ENCODE measurements at places on chromosomes 2 and 18.

DNA sequence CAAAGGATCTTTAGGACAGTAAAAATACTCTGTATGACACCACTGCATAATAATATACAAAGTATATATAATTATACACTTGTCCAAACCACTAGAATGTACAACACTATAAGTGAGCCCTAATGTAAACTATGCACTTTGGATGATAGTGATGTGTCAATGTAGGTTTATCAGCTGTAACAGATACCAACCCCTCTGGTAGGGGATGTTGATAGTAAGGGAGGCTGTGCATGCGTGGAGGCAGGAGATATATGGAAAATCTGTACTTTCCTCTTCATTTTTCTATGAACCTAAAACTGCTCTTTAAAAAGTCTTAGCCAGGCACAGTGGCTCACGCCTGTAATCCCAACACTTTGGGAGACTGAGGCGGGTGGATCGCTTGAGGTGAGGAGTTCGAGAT, 37.5 kb upstream of the SP3 start:
- DNase-seq, result no peak

- no peak for DNase-seq
These were observed 41.5 kb upstream of the EPC2 start for GRCh38 chr2:148602885-148603561.

DNA sequence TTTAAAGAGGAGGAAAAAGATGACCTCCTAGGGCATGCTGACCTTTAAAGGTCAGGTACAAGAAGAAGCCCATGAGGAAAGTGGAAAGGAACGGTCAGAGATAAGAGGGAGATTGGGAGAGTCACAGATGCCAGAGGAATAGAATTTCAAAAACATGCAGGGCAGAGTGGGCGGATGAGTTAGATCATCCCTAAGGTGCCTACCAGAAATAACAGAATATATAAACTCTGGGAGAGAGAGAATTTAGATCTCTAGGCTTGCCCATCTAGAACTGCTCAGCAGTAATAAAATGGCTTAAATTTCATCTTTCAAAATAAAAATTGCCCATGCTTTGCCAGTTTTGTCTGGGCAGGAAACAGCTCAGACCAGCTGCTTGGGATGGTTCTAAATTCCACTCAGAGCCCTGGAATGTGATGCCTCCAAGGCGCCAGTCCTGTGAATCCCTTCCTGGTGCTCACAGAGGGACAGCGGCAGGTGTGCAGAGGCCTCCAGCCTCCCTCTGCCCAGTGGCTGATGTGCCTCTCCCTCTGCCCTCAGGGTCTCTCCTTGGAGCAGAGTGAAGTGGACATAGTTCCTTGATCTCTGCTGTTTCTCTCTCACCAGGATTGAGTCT, 130.9 kb downstream of the ANTXR1 start:
- no peak for DNase-seq

GRCh38 chr2:207131594-207131993, 34.2 kb downstream of the KLF7 start:
- DNase-seq, result no peak

- DNase-seq, result no peak
These were observed 5.5 kb downstream of the FZD5 start for GRCh38 chr2:207764096-207764630.

- DNase-seq, result no peak
These were observed 69.1 kb downstream of the ACKR3 start for GRCh38 chr2:236638707-236639106.

GRCh38 chr2:233422050-233422639, 67.9 kb downstream of the DGKD start:
- peak; percentile 24 for DNase-seq

GRCh38 chr2:71669058-71669456, 215.7 kb downstream of the DYSF start:
- DNase-seq, result no peak

GRCh38 chr2:3317277-3317685, 60.3 kb downstream of the EIPR1 start:
- no peak for DNase-seq

- no peak for DNase-seq
These were observed 1.5 kb downstream of the EPAS1 start for GRCh38 chr2:46298522-46299353.

DNA sequence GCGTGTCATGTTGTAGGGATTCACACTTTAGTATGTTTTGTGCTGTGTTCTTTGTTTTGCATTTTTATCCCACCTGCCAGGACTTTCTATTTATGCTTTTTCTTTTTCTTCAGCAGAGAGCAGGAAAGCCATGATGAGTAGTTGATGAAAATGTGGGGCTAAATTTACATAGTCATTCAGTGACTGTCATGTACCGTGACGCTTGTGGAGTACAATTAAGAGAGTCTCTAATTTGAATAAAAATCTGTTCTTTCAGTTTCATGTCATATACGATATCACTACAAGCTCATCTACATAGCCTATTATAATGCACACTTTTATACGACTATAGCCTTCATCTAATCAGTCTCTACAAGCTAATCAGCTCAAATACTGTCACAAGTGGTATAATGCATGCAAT, 112.7 kb upstream of the SPATS2L start:
- no peak for DNase-seq

DNA sequence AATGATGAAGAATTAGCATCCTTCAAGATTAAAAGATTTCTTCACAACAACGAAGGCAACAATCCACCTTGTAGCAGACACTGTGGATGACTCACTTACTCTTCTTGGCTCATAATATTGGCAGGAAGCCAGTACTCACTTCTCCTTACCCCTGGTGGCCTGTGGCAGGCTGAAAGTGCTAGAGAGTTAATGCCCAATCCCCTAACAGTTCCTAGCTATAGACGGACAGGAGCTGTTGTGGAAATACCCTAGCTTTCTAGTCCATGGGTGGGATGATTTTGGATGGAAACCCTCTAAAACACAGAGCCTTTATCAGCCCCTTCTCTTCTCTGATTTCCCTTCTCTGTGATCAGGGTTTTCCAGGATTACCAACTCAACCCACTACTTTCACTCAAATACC, 128.6 kb upstream of the NYAP2 start:
- no peak for DNase-seq

DNA sequence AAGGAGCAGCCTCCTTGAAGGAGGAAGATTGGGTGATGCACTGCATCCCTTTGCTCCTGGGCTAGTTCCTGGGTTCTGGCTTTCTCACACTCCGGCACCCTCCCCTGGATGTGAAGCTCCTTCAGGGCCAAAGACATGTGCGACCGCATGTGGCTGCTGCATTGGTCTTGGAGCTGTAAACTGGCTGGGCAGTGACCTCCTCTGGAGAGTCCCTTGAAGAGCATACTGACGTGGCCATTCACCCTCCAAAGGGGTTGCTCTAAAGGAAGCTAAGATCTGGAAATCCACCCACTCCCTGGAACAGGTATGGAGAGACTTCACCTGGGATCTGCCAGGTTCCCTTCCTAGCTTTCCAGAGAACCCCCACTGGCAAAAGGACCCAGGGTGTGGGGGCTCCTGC, 62.1 kb downstream of the TMEM17 start:
- DNase-seq, result no peak

DNA sequence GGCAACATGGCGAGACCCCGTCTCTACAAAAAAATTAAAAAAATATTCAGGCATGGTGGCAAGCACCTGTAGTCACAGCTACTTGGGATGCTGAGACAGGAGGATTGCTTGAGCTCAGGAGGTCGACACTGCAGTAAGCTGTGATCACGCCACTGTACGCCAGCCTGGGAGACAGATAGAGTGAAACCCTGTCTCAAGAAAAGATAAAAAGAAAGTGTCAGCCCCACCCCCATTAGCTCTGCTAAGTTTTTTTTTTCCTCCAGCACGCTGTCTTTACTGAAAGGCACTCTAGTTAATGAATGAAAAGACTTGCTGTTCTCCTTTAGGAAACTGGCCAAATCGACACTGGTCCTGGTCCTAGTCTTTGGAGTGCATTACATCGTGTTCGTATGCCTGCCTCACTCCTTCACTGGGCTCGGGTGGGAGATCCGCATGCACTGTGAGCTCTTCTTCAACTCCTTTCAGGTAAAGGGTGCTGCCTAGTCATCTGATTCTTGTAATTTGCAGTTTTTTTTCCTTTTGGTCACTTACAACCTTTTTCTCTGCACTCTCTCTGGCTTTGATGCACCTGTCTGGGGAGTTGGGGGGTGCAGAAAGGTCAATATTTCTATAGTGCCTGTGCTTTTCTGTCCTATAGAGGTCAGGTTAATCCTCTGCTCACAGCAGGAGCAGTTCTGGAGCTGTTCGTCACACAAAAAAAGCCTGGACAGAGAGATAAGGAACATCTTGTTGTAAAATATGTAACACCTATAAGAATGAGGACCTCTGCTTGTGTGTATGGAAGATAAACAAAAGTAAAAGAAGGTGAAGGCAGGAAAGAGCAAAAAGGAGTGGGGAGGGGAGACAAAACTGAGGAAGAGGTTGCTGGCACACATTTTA, 82.3 kb downstream of the PTH2R start:
- DNase-seq, result no peak

DNA sequence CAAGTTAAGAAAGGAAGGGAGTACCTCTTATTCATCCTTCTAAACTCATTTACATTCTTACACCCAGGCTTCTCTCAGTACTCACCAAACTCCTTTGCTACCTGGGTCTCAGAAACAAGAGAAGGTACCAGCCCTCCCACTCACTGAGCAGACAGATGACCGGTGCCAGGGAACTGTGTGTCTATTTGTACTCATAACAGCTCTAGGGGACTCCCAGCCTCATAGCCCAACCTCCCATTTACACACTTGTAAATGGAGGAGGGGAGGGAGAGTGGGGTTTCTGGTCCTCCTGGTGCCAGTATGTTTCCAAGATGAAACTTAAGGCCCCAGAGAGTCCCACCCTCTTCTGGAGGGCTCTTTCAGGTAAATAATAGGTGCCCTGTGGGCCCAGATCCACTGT, 42.8 kb upstream of the SIGLEC15 start:
- DNase-seq, result no peak

DNA sequence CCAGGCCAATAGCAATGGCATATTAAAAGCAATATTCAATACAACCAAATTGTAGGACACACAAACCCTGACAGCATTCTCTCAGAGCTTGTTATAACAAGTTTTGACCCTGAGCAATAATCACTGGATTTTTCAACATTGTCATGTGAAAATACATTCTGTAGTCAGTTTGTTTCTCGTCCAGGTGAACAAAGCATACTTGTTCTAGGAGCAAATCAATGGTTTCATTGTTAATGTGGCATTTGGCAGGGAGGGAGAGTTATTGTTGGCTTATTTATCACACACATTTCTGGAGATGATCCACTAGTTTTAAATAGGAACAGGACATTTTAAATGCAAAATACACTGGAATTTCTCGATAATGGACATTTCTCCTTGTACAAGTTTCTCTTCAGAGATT, 69.9 kb upstream of the L3MBTL4 start:
- no peak for DNase-seq

DNA sequence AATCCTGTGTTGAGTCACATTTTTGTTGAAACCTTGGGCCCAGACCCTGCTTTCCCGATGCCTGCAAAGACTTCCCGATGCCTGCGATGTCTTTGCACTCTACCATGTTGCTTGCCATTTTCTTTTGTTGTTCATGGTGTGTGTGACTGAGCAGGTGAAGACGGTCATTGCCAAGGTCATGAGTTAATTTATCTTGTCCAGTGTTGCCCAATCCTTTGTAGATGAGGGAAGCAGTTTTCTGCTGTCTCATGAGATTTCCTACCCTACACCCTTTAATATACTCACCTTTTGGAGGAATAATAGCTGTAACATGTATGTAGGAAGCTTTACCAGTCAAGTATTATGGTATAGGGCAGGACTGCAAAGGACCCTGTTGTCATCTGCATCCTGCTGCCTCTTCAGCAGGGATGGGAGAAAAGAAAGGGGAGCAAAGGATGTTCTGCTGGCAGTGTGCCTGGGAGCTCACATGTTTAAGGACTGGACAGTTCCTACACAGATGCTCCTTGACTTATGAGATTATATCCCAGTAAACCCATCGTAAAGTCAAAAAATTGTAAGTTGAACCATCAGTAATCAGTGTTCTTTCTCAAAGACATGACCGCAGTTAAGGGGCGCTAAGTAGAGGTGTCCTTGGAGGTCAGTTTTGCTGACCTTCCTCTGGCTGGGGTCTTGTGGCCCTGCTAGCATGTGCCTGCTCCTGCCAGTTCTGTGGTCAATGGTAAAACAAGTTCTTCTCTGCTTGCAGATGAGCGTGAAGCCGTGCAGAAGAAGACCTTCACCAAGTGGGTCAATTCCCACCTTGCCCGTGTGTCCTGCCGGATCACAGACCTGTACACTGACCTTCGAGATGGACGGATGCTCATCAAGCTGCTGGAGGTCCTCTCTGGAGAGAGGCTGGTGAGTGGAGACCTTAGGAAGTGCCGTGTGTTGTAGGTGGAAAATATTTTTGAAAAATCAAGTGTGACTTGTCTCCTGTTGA, 124.8 kb upstream of the EML6 start:
- DNase-seq, result no peak

DNA sequence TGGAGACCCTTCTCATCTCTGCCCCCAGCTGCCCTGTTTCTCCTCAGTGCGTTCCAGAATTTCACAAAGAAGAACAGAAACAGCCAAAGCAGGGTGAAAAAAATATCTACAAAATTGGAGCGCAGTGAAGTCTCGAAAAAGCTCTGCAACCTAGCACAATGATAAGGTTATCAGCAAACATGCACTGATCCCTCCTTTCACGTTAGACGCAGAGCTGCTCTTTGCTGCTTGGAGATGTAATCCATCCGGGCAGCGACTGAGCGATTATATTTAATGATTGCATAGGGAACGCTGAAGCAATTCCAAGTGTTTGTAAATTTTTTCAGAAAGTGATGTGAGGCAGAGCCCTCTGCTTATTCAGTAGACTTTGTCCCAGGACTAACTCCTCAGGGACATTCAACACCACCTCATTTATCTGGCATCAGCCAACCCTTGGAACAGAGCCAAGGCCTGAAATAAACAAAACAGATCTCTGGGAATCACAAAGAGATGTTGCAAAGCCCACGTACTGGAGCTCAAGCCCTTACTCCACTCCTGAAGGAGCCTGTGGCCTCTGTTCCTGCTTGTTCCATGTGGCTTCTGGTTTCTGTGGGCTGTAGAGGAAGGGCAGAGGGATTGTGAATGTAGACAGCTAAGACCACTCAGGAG, 172.6 kb upstream of the BCL2L11 start:
- DNase-seq, result no peak

All from stimulated activated CD4-positive, alpha-beta T cell treated with anti-CD3 and anti-CD28 coated beads, TNF-alpha, amount 100 ng/mL, for 1 hour (primary cell).